ENCODE measurements at places on chromosomes 7 and 10.

GRCh38 chr7:114916261-114916892, 5.5 kb upstream of the MDFIC start:
- DNase-seq = no peak

GRCh38 chr7:151385626-151386300, 24.1 kb downstream of the WDR86 start:
- no peak for DNase-seq

GRCh38 chr7:50978633-50979215, 196.0 kb upstream of the GRB10 start:
- no peak for DNase-seq

GRCh38 chr7:154569916-154570315, 433.0 kb downstream of the PAXIP1 start:
- no peak for DNase-seq

GRCh38 chr7:109179601-109180000, 609.9 kb downstream of the DNAJB9 start:
- no peak for DNase-seq

GRCh38 chr10:2543142-2543886, 524.0 kb upstream of the PFKP start:
- DNase-seq = no peak

DNA sequence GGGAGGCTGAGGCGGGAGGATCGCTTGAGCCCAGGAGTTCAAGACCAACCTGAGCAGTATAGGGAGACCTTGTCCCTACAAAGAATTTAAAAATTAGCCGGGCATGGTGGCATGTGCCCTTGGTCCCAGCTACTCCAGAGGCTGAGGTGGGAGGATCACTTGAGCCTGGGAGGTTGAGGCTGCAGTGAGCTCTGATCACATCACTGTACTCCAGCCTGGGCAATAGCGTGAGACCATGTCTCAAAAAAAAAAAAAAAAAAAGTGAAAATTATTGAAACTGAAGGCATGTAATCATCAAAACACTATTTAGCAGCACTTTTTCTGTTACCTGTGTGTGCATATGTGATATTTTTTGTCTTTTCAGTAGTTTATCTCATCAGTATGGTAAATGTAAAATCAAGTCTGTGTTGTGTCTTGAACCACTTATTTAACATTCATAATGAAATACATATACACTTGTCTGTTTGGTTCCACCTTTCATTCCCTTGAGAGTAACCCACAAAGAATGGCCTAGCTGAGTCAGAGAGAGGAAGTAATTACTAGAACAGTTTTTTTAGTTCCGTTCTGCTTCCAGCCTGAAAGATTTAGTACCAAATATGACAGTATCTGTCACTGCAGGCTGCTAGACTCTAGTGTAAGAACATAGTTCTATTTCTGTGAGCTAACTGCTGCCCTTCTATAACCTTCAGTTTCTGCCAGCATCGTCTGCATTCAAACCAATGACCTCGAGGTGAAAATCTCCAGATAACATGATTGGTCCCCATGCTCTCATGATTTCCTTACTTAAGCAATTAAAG, 68.6 kb downstream of the MMRN2 start:
- no peak for DNase-seq

DNA sequence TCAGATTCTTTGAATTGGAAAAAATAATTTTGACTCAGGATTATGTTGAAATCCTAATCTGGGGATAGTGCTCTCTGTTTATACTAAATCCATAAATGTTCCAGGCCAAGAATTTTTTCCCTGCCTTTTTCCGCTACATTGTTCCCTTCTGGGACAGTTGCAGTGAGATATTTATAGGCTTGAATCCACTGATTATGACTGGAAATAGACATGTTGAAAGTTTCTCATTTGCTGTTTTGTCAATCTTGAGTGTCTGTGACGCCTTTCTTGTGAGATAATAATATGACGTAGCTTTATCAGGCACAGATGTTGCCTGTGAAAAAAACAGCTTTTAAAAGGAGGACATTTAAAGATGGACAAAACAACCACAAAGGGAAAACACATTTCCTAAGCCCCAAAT, 155.9 kb downstream of the ARID5B start:
- no peak for DNase-seq

DNA sequence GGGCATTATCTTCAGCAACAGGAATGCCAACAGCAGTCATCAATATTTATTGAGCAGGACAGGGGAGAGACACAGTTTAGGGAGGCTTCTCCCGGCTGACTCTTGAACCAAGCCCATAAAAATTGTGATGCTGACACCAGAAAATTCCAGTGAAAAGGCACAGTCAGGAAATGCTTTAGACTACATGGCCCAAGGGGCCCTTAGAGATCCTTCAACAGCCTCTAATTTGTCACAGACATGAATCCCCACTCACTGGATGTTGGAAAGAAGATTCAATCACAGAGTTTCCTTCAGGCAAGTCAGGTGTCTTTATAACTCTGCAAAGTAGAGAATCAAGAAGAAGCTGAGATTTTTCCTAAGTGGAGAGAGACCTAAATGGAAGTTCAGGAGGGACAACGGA, 1.2 kb downstream of the GJC3 start:
- no peak for DNase-seq

DNA sequence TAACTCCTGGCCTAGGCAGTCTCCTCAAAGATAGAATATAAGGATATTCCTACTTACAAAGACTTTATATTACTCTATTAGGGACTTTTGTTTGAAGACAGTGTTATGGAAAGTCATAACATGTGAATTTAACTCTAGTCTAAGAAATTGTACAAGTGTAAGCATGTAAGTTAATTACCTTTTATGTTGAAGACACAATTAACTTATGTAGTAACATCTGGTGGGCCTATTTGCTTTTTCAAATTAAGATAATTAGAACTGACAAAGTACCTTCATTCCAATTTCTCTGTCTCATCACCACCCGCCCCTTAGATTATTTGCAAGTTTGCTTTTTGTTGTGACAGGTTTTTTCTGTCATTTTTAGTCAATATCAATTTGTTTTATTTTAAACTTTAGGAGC, 126.0 kb upstream of the THSD7A start:
- DNase-seq = no peak
